ENCODE measurements at places on chromosomes 3 and 15.
A peak's percentile ranks its signal among the peaks of the same experiment; 100 is the strongest.

- peak; percentile 20 for DNase-seq
These were observed 233.3 kb downstream of the RBMS3 start for GRCh38 chr3:29514170-29514569.

GRCh38 chr3:189624130-189624529 lies 7.1 kb upstream of the TP63 start:
- DNase-seq = no peak

GRCh38 chr3:139757448-139758030 lies 79.8 kb upstream of the NMNAT3 start:
- DNase-seq = no peak

GRCh38 chr15:58015565-58015964 lies 49.9 kb downstream of the ALDH1A2 start:
- DNase-seq = no peak

DNA sequence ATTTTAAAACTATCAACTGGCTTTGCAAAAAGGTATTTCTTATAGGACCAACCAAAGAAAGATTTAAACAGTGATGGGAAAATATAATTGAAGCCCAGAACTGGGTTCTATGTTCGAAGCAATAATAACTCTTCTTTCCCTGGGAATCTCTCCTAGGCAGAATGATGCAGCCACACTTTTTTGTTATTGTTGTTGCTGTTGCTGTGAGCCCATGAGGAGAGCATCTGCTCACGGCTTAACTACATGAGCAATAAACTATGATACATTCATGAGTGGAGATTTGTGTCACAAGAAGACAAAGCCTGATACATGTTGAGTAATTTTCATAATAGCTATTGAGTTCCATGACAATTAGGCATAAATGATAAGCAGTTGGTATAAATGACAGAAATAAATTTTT lies 80.5 kb downstream of the CRTC3 start:
- no peak for DNase-seq

DNA sequence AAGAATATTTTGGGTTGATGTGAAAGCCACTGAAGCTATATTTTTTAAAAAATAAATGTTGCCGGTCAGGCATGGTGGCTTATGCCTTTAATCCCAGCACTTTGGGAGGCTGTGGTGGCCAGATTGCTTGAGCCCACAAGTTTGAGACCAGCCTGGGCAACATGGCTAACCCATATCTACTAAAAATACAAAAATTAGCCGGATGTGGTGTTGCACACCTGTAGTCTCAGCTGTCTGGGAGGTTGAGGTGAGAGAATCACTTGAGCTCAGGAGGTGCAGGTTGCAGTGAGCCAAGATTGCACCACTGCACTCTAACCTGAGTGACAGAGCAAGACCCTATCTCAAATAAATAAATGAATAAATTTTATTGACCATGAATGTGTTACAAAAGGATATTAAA lies 39.6 kb downstream of the GOLM2 start:
- no peak for DNase-seq

- no peak for DNase-seq
These were observed 497.2 kb downstream of the GABRG3 start for GRCh38 chr15:27468151-27468591.

- DNase-seq = peak; percentile 49
These were observed 1.3 kb downstream of the ARL6IP5 start for GRCh38 chr3:69085833-69086722.

- no peak for DNase-seq
These were observed 35.9 kb downstream of the GNB4 start for GRCh38 chr3:179415377-179415776.

Data from NAMALWA (cell line).